ENCODE measurements at places on chromosomes 1 and 21.
A peak's percentile ranks its signal among the peaks of the same experiment; 100 is the strongest.

GRCh38 chr1:18241891-18242290 is 134.3 kb downstream of the IGSF21 start:
- DNase-seq: no peak

DNA sequence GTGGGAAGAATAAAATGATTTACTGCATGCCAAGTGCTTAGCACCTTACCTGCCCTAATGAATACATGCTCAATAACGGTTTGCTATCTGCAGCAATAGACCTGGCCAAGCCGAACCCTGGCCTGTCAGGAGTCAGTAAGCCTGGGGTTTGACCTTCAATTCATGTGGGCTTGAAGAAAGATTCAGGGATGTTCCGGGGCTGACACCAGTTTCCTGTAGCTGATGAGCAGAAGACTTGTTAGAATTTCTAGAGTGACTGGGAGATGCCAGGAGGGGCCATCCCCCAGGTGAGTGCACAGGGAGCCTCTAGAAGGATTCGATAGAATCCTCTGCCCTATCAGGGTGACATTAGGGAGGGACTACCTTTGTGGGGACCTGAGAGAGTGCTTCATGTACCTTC is 210.9 kb downstream of the HIVEP3 start:
- no peak for DNase-seq

DNA sequence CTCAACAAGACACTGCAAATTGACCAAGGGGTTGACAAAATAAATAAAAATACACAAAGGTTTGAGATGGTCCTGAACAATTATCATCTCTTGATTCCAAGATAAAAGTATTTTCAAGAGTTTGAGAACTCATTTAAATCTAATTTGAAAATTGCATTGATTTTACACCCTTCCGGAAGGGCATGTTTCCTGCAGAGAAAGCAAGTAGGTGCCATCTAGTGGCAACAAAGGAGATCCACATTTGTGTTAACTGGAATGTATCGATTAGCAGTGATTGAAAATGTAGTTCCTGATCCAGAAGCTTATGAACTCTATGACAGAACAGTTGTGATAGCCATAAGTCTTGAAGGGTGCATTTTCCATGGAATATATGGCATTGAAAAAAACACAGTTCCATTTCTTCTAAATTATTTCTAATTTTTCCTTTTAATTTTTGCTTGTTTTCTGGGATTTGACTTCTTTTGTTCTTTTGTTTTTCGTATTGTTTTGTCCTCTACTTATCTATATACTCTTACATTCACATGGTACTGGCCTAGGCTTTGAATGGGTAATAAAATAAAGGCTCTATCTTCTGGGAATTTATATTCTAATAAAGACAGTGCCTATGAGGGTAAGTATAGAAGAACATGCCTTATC is 143.7 kb downstream of the DNM3 start:
- DNase-seq: no peak

DNA sequence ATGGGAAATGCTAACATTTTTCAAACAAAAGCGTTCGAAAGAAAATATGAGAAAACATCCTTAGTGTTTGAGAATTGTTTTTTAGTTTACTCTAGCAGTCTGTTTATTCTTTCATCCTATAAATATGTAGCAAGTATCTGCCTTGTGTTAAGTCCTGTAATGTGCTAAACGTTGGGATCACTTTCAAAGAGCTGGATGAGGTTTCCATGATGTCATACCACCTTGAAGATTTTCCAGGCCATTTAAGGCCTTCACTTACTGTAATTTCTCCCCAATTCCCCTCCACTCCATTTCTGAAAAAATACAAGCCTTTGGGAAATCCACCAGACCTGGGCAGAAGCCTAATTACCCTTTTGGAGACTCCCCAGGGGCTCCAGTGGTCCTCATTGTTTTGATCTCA is 24.2 kb upstream of the CTBS start:
- no peak for DNase-seq

- no peak for DNase-seq
Measured at GRCh38 chr1:205144751-205145150, 23.0 kb upstream of the RBBP5 start.

- peak; percentile 71 for DNase-seq
Measured at GRCh38 chr1:115089420-115090185, at the start of gene TSPAN2. TSS of gene TSPAN2 (minus strand) at chr1:115089503. CDS start at chr1:115089432, 71 bp downstream.

- DNase-seq: peak; percentile 46
Measured at GRCh38 chr1:172135076-172135672, 285.3 kb upstream of the C1orf105 start.

DNA sequence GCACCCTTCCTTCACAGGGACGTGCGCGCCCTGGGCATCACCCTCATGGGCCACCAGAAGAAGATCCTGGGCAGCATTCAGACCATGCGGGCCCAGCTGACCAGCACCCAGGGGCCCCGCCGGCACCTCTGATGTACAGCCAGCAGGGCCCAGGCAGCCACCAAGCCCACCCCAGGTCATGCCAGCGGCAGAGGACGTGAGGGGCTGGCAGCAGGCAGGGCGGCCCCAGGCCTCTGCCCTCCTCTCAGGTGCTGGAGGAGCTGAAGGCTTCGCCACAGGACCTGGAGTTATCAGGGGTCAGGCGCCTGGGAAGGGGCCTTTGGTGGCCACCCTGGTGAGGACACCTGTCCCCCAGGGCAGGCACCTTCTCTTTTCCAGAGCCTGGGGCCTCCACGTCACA is 34.8 kb upstream of the C1QA start:
- DNase-seq: no peak

DNA sequence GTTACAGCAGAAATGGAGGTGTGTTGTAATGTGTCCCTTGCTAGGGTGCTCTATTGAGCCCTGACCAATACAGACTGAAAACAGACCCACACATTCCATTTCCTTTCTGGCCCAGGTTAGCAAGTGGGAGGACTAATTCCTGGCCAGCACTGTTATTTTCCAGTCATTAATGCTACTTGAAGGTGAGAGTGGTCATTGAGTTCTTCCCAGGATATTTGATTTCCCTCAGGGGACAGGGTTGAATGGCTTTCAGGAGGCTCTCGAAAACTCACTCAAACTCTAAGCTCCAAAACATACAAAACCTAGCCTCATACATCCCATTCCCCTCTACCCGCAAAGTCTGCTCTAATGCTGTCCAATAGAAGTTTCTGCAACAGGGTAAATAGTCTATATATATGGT is 6.2 kb downstream of the LRRC52 start:
- no peak for DNase-seq

DNA sequence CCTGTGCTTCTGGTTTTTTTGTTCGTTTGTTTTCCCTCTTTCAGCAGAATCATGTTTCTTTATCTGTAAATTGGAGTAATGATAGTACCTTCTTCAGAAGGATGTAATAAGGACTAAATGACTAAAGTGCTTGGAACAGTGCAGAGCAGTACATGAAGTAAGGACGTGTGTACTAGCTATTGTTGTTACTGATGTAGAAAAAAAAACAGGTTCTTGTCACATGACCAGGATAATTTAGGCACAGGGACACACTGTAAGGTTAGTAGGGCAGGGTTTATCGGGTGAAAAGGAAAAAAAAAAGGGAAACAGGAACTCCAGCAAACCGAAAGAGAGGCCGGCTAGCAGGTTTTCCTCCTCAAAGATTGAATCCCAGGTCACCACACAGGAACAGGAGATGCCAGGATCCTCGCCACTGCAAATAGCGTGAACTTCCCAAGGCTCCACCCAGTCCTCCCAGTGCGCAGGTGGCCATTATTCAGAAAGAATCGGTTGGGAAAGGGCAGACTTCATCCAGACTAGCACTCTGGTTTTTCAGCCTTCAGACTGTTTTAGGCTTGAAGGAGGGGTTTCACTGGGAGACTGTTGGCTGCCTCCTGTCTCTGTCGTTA is 63.8 kb upstream of the PRRC2C start:
- no peak for DNase-seq

- DNase-seq: peak; percentile 73
Measured at GRCh38 chr1:181083842-181084605, 4.5 kb upstream of the IER5 start.

DNA sequence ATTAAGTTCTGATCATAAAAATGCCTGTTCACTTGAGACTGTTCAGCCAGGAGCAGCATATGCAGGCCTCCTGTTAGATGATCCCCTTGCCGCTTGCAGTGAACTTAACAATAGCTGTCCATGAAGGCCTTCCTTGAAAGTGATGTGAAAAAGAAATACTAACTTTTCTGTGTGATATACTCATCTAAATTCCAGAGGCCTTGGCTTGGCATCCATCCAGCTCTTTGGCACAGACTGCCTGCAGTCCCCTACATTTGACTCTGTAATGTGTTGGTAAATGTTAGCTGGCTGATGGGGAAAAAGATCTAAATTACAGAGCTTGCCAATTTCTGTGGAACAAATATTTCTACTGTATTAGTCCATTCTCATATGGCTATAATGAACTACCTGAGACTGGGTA is 73.7 kb downstream of the KCNK2 start:
- DNase-seq: no peak

GRCh38 chr1:20462397-20462796 is 23.6 kb downstream of the CAMK2N1 start:
- no peak for DNase-seq

GRCh38 chr1:44284184-44284583 is 70.9 kb downstream of the ERI3 start:
- no peak for DNase-seq

DNA sequence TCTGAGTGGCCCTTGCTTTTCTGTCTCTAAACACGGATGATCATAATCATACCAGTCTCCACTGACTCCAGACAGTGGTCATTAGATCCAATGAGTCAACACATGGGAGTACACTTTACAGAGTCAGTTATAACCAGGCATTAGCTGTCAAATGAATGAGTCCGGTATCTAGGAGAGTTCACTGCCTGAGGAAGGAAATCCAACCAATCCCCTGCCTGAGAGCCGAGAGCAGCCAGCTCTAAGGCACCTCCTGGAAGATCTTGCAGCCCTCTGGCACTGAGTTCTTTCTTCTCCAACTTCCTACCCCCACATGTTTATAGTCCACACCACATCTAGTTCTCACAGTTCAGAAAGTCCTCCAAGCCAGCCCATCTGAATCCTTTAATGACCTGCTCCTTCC is 29.4 kb upstream of the RBM15 start:
- DNase-seq: no peak

DNA sequence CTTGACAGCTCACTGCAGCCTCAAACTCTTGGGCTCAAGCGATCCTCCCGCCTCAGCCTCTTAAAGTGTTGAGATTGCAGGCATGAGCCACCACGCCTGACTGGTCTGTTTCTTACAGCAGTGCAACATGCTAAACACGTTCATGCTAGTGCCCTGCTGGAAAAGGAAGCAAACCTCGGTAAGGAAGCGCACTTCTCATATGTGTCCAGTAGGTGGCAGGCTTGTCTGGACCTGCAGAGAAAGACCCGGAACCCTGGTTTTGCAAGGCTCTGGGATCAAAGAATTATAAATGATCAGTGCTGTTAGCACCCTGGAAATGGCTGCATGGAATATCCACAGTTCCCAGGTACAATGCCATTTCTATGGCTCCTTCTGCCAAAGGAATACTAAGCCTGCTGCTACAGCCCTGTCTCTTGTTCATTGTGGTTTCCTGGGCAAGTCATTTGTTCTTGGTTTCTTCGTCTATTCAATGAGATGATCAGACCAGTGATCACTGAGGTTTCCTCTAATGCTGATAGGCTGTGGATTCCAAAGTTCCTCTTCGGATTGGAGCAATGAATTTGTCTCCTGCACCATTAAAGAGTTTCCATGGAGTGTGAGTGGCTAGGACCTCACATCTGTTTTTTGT is 15.9 kb downstream of the RNU5D-1 start:
- peak; percentile 72 for DNase-seq

DNA sequence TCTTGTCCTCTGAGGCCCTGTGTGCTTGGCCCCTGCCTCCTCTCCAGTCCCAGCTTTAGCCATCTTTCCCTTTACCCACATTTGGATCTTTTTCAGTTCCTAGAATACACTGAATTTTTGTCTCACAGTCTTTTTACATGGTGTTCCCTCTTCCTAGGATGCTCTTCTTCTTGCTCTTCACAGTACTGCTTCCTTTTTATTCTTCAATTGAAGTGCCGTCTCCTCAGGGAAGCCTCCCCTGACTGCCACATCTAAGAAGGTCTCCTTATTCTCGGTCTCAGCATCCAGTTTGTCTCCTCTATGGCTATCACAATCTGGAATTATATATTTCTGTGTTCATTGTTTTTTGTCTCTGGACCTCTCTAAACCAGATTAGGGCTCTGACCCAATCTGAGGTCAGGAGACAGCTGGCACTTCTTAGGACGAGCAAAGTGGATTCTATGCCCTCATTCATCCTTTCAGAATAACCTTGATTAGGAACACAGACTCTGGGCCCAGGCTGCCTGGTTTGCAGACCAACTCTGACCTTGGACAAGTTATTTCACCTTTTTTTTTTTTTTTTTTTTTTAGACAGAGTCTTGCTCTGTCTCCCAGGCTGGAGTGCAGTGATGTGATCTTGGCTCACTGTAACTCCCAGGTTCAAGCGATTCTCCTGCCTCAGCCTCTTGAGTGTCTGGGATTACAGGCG is 3.2 kb upstream of the FGR start:
- DNase-seq: no peak

DNA sequence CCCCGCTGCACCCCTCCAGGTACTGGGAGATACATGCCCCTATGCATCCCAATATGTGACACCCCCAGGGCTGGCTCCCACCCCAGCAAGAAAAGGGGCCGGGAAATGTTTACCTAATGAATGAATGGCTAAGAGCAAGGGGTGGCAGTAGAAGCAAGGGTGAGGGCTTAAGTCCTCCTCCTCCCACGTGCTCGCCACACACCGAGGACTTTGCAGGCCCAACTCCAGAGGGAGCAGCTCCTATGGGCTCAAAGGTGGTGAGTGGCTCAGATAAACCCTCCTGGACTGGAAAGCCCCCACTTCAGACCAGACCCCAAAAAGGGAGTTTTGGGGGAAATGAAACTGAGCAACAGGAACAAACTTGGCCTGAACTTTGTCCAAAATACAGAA is 11.4 kb downstream of the SLC45A3 start:
- DNase-seq: no peak

GRCh38 chr1:150890033-150890416 is 3.1 kb downstream of the CTXND2 start:
- no peak for DNase-seq

DNA sequence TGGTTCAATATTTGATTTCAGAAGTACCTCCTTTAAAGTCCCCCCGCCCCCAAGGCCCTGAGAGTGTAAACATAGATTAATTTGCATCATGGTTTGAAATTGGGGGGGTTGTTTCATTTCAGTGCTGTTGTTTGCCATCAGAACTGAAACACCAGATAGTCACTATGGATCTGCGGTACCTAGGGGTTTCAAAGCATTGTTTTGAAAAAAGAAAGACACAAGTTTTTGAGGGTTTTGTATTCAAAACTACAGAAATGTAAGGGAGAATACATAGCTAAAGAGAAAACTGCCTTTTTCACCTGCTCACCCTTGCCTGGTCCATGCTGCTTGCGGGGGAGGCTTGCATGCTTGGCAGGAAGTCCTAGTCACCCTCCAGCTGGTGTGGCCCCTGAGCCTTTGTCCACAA is 59.3 kb downstream of the ACP6 start:
- DNase-seq: no peak

DNA sequence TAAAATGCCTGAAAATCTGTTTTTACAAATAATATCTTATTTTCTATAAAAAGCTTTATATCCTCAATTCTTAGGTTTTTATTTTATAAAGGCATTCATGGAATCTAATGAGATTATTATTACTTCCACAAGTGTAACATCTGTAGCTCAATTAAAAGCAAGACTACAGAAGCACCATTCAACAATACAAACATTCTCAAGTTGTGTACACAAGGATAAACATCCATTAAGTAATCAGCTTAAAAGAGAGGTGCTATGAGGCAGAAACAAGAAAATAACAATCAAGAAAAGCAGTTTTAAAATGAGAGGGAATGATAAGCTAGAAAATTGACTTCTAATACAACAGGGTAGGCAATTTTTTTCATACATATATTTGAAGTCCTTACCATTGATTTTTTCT is 326.1 kb downstream of the MRPL39 start:
- DNase-seq: no peak

GRCh38 chr1:183520379-183520778 is 48.1 kb downstream of the SMG7 start:
- no peak for DNase-seq
